Brain microvascular endothelial cell (primary cell): ENCODE measurements at places on chromosomes 4 and X.

DNA sequence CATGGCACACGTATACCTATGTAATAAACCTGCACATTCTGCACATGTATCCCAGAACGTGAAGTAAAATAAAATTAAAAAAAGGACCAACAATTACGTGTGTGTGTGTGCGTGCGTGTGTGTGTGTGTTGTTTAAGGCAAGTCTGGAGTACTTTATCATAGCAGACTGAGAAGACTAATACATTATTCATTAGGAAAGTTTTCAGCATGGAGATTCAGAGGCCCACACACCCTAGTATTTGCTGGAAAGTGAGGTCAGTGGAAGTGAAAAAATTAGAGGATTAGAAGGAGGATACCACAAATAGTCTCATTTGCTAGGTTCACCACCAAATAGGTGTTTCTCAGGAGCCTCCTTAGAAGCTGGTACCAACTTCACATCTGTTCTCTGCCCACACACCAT lies 457.1 kb upstream of the CPEB2 start:
- DNase-seq = no peak

DNA sequence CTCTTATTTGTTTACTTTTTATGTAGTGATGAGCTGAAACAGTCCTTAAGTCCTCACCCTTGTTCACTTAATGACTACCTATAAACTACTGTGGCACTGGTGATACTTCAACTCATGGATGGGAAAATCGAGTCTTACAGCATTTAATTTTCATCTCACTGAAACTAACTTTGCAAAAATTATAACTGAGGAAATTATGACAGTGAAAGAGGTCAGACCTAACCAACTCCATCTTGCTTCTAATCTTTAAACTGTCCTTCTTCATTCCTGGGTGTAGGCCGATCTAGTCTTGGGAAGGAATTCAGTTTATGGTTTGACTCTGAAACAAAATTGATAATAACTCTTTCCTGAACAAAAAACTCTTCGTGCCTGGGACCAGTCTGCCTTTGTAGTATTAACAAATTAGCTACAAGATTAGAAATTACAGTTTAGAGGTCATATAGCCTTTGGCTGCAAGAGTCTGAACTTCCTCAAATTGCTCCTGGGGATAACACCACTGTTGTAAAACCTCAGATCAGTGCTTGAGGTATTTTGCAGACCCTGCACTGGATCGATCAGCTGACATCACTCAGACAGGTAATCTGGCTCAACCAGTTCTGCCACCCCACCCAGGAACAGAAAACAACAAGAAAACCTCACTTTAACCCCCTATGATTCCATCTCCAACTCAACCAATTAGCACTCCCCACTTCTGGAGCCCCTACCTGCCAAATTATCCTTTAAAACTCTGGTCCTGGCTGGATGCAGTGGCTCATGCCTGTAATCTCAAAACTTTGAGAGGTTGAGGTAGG lies 995.7 kb upstream of the PRKX start:
- DNase-seq = no peak

- DNase-seq = no peak
Observed at GRCh38 chr4:140829825-140830224, 73.6 kb upstream of the TBC1D9 start.

GRCh38 chrX:9147726-9148125 lies 113.8 kb upstream of the FAM9B start:
- DNase-seq = no peak

- no peak for DNase-seq
Observed at GRCh38 chr4:137532869-137533236, 559 bp upstream of the PCDH18 start.

- no peak for DNase-seq
Observed at GRCh38 chr4:67346654-67347053, 198.6 kb downstream of the CENPC start.

- no peak for DNase-seq
Observed at GRCh38 chr4:15027921-15028435, 25.7 kb downstream of the CPEB2 start.

- peak; percentile 42 for DNase-seq
Observed at GRCh38 chr4:109472343-109472761, 38.7 kb downstream of the SEC24B start.

GRCh38 chrX:88604433-88605221 lies 142.4 kb upstream of the CPXCR1 start:
- peak; percentile 22 for DNase-seq

GRCh38 chr4:165360985-165361670 lies 17.7 kb upstream of the CPE start:
- no peak for DNase-seq

- no peak for DNase-seq
Observed at GRCh38 chrX:153576961-153577360, 22.0 kb downstream of the CCNQ start.

- DNase-seq = no peak
Observed at GRCh38 chrX:110532581-110532931, 173.9 kb downstream of the RTL9 start.

DNA sequence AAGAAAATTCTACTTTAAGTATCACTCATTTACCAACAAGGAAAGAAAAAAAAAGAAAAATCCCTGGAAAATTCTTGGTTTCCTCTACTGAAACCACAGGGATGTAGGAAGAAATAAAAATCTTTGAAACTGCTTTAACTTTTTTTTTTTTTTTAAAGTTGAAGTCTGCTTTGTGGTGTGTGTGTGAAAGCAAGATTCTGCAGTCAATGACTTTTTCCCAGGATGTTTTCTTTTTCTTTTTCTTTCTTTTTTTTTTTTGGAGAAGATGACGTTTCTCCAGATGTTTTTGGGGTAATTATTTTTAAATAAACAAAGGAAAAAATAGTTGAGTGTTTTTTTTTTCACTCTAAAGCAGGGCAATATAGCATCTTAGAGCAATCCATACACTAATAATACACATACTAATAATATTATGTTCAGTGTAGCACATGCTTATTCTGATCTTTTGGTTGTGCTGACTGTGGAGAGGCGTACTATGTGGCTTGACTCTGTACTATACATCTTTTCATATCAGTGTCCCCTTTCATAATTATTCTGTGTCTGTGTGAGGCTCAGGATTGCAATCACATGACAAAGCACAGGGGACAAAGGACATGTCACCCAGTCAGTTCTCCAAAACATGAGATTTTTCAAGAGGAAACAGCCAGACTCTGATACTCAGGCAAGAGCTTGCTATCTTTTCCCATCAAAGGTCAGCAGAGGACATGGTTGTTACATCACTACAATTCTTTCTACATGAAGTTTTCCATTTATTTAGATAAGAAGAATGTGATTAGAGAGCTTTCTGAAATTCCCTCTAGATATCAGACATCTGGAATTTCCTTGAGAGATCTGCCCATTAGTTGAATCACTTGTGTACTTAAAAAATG lies 111.0 kb downstream of the PDE5A start:
- peak; percentile 87 for DNase-seq

- DNase-seq = peak; percentile 12
Observed at GRCh38 chr4:30208731-30209435, 511.3 kb upstream of the PCDH7 start.

- DNase-seq = no peak
Observed at GRCh38 chrX:45154462-45154861, 46.2 kb downstream of the DIPK2B start.

GRCh38 chr4:79851625-79852304 lies 221.3 kb downstream of the ANTXR2 start:
- no peak for DNase-seq

DNA sequence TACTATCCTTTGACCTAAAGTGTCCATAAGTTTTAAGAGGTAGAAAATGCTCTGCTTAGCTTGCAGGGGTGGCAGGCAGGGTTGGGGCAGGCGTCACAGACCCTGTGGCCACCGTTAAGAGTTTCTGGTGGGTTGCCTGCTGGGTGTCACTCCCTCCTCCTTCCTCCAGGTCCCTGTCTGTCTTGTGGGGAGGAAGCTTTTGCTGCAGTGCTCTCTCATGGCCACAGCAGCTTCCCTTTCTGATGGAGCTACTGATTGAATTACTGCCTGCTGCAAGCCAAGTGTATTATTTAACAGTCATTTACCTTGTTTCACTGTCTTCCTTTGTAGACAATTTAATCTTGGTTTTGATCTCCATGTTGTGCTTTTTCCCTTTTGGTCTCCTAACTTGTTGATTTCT lies 384.6 kb downstream of the IDS start:
- no peak for DNase-seq

DNA sequence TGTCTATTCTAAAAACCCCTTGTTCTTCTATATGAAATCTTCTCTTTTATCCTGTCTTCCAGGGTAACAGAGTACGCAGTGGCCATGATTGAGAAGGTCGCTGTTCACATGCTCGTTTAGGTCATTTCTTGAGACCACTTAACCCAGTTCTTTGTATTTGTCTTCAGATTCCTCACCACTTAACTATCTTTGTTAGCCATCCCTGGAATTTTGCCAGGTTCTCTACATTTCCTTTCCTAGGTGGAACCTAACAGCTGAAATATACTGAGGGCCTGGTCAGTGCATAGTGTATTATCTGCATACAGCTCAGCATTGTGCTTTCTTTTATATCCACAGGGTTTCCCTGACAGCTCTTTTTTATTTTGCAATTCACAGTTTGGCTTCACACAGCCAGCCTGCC lies 148.9 kb upstream of the GALNT7 start:
- DNase-seq = no peak

- DNase-seq = no peak
Observed at GRCh38 chr4:171785388-171785787, 27.8 kb upstream of the GALNTL6 start.

DNA sequence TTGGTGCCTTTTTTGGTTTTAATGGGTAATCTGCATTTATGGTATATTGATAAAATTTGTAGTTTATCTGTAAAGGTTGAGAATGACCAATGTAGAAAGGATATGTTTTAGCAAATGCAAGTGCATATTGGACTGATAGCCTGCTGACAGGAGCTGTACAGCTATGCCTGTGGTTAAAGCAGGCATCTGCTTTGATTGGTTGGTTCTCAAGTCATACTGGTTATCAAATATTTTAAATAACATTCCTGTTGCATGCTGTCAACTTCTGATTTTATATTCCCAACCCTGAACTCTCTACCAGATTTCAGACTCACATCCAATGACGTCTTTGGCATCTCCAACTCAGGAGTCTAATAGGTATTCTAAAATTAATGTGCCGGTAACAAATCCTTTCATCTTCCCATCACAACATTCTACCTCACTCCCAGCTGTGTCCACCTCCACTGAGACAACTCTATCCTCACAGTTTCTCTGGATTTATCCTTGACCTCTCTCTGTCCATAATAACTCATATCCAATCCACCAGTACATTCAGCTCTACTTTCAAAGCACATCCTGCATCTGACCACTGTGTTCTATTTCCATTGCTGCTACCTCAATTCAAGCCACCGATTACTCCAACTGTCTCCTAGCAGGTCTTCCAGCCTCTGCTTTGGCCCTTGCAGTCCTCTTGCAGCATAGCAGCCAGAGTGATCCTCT lies 125.7 kb downstream of the CAMK2D start:
- peak; percentile 70 for DNase-seq

GRCh38 chr4:61200916-61201526 lies 895 bp downstream of the ADGRL3 start:
- peak; percentile 45 for DNase-seq

DNA sequence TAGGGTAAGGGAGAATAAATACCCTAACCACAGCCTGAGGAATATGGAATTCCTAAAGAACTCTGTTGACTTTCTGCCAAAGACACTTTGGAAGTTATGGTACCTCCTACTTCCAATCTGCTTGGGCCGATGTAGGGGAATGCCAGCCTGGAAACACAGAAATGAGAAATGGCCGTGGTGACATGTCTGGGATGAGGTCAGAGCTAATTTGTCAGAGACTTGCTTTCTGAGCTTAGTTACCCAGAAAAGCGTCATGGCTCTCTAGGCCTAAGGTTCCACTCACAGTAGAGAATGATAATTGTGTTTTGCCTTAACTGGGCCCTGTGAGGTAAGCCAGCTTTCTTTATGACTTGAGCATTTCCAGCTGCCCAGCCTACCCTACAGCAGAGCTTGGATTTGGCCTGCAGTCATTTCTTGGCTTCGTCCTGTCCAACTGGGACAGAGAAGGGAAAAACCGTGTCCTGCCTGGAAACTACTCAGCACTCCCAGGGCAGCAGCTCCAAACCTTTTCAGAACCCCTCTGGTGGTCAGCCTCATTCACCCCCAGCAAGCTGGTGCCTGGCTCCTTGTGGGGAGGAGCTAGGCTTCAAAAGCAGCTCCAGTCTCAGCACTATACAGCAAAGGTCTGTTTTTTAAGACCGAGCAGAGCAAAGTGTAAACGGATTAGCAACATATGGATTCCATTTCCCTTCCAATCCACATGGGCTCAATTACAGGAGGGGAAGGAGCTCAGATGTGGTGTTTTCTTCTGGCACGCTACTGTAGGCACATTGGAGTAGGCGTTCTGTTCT lies 92.3 kb downstream of the RLIM start:
- DNase-seq = no peak

GRCh38 chr4:158912806-158913205 lies 144.0 kb downstream of the FNIP2 start:
- DNase-seq = no peak

DNA sequence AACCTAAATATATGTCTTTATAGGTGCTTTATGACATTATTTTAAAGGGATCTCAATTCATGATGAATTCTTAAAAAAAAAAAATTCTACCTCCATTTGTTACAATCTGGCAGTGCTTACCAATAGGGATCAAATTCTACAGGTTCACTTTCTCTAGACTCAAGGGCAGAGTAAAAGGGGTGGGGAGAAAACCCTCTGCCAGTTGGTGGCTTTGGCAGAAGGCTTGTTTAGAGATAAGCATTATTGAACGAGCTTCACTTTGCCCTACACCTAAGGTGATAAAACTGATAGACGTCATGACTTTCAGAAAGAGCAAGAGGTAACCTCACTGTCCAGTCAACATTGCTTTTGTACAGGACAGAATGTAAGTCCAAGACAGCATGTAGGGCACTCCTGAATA lies 53.6 kb downstream of the OSTC start:
- DNase-seq = no peak

GRCh38 chr4:82519776-82520175 lies 42.0 kb downstream of the TMEM150C start:
- DNase-seq = peak; percentile 21

DNA sequence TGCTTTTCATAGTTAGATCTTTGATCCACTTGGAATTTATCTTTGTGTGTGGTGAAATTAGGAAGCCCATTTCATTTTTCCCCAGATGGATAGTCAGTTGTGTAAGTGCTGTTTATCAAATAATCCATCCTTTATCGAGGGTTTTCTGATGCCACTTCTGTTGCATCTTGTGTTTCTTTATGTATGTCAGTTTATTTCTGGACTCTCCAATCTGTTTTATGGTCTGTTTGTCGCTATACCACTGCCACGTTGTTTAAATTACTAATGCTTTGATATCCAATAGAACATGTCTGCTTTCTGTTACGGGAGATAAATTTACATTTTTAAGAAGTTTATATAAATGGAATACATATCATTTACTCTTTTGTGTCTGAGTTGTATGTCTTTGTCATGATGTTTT lies 21.0 kb downstream of the CD38 start:
- no peak for DNase-seq

GRCh38 chr4:138890891-138891570 lies 124.5 kb upstream of the NOCT start:
- DNase-seq = no peak

DNA sequence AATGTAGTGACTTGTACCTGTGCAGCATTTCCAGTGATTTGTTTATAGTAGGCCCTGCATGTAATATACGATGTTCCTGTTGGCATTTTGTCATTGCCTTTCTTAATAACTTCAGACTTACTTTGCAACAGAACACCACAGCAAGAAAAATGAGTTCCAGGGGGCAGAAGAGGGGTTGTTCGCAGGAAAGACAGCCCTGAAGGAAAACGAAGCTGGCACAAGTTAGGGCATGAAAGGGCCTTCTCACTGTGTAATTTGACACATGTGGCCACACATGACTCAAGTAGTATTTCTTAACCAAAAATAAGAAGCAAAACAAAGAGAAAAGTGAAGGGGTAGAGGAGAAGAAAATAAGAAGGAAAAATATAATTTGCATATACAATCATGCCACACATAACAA lies 265.8 kb upstream of the SMIM31 start:
- no peak for DNase-seq
